Posterior cingulate gyrus (tissue), 11 donors: ENCODE measurements at places on chromosomes 2 and 18.

GRCh38 chr2:101374821-101375561 lies 12.3 kb downstream of the CREG2 start:
- DNase-seq, result no peak

GRCh38 chr2:188582211-188582610 lies 290.5 kb downstream of the GULP1 start:
- DNase-seq, result no peak

- no peak for DNase-seq
Measured at GRCh38 chr2:219282943-219283581, 3.9 kb downstream of the DNAJB2 start.

DNA sequence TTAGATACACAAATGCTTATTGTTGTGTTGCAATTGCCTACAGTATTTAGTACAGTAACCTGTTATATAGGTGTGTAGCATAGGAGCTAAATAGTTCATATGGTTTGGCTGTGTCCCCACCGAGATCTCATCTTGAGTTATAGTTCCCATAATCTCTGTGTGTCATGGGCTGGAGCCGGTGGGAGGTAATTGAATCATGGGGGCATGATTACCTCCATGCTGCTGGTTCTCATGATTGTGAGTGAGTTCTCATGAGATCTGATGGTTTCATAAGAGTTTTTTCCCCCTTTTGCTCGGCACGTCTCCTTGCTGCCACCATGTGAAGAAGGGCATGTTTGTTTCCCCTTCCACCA lies 190.5 kb upstream of the SESTD1 start:
- DNase-seq, result no peak

DNA sequence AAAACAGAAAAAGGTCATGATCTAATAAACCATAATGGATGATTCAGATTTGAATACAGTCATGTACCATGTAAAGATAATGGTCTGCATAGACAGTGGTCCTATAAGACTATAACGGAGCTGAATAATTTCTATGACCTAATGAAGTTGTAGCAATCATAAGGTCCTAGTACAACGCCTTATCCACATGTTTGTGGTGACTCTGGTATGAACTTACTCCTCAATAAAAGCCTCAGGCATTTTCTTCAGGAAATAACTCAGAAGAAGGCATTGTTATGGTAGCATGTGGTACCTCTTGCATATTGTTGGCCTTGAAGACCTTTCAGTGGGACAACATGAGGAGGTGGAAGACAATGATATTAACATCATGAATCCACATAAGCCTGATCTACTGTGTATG lies 883.3 kb downstream of the CNTNAP5 start:
- DNase-seq, result no peak

DNA sequence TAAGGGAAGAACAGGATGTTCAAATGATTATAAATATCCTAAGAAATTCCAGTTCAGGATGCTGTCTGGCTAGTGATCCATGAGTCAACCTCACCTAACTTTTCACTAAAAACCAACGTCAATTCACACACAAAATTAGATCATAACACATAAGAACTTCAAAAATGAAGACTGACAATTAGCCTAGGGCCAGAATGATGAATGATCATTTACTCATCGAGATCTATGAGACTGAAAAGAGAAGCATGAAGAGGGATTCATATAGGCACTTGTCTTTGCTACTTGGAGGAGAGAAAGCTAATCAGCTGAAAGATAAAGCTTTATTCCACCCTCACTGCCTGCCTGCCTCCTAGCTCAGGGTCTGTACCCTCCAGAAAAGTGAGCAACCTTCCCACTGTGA lies 29.8 kb downstream of the ADD2 start:
- no peak for DNase-seq

- no peak for DNase-seq
Measured at GRCh38 chr2:98483257-98483861, 38.7 kb downstream of the INPP4A start.

DNA sequence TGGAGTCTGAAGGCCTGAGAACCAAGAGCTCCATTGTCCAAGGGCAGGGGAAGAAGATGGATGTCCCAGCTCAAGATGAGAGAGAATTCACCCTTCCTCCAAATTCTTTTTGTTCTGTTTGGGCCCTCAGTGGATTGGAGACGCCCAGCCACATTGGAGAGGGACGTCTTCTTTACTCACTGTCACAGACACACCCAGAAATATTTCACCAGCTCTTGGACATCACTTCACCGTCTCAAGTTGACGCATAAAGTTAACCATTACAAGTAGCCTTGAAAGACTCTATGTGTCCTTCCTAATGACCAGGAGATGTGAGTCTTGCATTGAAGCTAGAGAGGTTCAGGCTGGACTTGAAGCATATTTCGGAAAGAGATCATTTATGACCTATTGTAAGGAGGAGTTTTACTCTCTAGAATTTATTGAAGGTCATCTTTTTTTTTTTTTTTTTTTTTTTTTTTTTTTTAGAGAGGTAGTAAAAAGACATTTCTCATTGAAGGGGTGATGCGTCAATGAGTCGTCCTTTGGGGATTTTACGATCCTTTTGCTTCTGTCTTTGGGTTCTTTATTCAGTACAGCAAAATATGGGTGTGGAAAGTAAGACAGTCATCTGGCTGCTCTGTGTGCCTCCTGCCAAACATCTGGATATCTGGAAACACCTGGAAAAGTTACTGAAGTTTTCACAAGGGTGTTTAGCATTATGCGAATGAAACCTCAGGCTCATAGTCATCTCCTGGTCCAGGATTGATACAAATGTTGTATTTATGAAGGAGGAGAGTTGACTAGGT lies 118.1 kb downstream of the PRPF40A start:
- no peak for DNase-seq

DNA sequence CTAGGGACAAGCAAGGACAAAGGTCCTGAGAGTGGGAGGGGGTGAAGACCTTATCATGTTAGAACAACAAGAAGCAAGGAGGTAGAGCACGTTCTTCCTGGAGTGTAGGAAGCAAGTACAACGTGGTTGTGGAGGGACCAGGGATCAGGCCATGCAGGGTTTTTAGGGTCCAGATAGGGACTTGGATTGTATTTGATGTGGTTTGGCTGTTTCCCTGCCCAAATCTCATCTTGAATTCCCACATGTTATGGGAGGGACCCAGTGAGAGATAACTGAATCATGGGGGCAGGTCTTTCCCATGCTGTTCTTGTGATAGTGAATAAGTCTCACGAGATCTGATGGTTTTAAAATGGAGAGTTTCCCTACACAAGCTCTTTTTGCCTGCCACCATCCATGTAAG lies 53.2 kb downstream of the ICA1L start:
- DNase-seq, result no peak

DNA sequence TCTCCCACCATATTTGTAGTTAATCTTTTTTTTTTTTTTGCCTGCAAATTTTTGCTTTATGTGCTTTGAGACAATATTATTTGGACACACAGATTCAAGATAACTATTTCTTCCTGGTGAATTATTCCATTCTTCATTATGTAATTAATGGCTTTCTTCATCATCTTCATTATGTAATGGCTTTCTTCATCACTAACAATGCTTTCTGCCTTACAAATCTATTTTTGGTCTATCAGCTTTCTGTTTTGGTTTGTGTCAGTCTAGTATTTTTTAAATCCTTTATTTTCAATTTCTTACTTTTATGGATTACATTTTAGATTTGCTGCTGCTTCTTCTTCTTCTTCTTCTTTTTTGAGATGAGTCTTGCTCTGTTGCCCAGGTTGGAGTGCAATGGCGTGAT lies 60.5 kb downstream of the MSH6 start:
- DNase-seq, result no peak

DNA sequence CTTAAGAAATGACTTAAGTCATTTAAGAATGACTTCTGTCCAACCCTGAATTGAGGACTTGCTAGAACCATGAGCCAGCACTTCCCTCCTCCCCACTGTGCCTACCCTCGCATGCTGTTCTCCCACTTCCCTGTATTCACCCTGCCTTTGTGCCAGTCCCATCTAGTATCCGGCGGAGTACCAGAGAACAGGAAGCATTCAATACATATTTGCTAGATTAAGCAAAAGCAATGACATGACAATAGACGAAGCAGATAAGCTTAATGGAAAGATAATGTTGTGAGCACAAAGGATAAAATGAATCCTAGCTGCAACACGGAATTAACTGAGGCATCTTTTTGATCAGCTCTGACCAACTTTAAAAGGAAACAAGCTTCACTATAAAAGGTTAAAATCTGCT lies 328.5 kb downstream of the TDRD15 start:
- DNase-seq, result no peak

- no peak for DNase-seq
Measured at GRCh38 chr18:55220523-55220922, 261.3 kb upstream of the CCDC68 start.

GRCh38 chr2:220855296-220855695 lies 716.8 kb downstream of the EPHA4 start:
- no peak for DNase-seq

DNA sequence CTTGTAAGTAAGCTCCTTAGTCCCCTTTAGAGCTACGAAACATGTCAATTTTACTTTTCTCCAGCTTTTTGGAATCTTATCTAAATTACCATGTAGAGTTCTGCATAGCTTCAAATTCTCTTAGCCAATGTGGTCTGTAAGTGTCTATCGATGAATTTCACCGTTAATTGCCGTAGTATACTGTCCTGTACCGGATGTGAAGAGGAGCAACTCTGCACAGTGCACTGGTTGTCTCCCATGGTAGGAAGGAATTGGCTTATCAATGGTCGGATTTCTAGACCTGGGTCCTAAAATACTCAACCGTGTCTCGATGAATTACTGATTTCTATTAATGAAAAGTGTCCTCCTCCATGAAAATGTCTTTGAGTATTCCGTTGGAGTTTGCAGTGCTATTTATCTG lies 1.9 kb downstream of the NOP58 start:
- DNase-seq, result no peak

- no peak for DNase-seq
Measured at GRCh38 chr2:147141930-147142329, 702.9 kb upstream of the ACVR2A start.

DNA sequence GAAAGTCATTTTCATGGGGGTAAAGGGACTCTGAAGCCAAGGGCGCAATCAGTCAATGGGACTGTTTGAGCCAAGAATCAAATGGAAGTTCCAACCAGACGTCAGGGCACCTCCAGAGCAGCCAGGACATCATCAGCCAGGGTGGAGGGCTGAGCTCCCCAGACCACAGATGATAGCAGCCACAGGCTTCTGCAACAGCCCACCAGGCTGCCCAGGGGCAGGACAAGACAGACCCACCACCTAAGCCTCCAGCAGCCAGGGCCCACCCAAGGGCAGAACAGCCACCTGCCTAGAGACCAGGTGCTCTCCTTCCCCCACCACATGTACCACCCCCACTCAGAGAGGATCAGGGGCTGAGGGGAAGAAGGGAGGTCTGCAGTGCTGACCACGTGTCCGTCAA lies 53.8 kb upstream of the SLC66A3 start:
- DNase-seq, result no peak

GRCh38 chr2:71385012-71385411 lies 53.4 kb downstream of the ZNF638 start:
- DNase-seq, result no peak

DNA sequence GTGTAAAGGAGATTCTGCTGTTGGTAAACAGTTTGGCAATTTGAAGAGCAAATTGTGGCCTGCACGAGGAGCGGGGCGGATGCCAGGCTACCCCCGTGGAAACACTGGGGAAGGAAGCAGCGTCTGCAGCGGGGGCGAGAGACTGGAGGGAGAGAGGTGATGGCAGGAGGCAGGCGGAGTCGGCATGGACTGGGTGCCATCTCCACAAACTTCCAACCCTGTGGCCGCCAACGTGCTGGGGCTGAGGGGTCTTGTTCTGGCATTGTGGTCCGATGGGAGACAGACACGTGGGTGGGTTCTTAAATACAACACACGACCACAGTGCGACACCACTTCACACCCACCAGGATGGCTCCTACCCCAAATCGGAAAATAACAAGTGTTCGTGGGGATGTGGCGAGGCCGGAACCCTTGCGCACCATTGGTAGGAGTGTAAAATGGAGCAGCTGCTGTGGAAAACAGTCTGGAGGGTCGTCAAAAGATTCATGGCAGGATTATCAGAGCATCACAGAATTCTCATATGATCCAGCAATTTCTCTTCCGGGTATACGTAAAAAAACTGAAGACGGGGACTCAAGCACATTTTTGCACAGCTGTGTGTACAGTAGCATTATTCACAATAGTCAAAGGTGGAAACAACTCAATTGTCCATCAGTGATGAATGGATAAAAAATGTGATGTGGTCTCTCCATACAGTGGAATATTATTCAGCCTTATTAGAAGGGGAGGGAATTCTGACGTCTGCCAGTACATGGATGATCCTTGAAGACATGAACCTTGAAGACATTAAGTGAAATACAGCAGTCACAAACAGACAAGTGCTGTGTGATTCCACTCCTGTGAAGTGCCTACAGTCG lies 82.4 kb upstream of the HPCAL1 start:
- DNase-seq, result no peak

DNA sequence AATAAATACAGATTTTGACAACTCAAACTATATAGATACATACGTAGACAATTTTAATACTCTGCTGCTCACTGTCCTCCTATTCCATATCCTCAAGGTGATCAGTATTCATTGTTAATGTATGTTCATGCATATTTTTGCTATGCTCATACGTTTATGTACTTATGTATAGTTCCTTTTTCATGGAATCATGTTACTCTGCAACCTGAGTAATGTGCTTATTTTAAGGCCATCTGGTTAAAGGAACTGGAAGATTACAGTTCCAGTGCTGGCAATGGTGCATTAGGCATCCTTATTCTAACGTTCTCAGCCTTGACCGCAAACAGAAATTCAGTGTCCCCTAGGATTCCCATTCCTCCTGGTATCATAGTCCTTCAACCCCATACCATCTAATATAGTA lies 385.0 kb upstream of the TNP1 start:
- DNase-seq, result no peak

GRCh38 chr2:9707611-9708160 lies 76.9 kb upstream of the YWHAQ start:
- no peak for DNase-seq

GRCh38 chr2:15874321-15874720 lies 66.0 kb upstream of the MYCN start:
- DNase-seq, result no peak

- no peak for DNase-seq
Measured at GRCh38 chr18:9608728-9609127, 5.6 kb downstream of the PPP4R1 start.

DNA sequence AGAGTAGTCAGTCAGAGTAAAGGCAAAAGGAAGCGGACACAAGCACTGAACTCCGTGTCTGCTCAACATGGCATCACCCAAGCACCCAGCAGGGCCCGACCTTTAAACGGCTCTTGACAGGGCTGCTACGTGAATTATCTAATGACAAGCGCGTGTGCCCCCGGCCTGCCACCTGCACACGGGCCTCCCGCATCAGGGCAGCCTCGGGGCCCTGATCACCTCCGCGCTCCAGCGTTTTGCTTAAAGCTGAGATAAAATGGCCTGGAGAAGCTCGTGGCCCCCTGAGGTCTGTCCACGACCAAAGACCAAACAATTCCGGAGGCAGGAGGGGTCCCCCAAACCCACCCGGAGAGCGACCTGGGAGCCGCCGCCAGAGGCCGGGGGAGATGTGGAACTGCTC lies 376 bp downstream of the NDUFA10 start:
- DNase-seq, result no peak

GRCh38 chr2:152443771-152444170 lies 108.8 kb downstream of the FMNL2 start:
- no peak for DNase-seq

GRCh38 chr2:7785700-7786099 lies 868.5 kb downstream of the RNF144A start:
- no peak for DNase-seq
